ENCODE measurements at places on chromosomes 11 and 22.

DNA sequence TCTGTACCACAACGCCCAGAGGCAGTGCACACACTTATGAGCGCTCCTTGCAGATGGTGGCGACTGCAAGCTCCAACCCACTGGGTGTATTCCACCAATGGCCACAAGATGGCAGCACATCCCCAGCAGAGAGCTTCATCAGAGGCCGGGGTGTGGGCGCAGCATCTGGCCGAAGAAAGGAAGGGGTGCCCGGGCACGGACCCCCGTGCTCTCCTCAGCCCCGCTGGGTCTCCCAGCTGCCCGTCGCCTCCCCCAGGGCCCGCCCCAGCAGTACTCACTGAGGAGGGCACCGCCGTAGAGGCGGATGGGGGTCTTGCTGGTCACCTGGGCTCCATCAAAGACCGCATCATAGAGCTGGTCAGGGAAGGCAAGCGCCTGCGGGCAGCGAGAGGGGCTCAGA lies 14.2 kb downstream of the TP53I11 start:
- no peak for DNase-seq

GRCh38 chr11:965206-965775 lies 39.6 kb downstream of the AP2A2 start:
- no peak for DNase-seq

DNA sequence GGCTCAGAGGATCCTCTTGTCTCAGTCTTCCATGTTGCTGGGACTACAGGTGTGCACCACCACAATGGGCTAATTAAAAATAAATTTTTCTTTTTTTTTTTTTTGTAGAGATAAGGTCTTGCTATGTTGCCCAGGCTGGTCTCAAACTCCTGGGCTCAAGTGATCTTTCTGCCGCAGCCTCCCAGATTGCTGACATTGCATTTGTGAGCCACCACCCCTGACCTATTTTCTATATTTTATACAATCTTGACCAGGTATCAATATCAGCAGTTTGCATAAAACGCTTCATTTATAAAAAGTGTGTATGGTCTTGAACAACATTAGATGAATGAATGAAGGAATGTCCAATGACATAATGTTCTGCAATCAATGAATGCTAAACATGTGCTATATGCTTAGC lies 9.1 kb upstream of the STX3 start:
- no peak for DNase-seq

DNA sequence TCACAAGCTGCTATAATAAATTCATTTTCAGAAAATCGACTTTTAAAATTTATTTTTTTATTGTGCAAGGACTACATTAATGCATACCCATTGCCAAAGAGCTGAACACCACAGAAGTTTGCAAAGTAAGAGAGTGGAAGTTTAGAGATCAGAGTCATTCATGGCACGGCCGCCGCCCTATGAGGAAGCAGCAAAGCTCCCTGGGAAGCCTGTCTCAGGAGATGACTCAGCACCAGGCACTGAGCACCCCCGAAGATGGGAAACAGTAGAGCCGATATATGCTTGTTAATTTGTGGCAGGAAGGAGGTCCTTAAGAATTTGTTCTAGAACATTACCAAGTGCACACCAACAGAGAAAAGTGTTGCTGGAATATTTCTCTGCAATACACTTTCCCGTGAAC lies 693.7 kb downstream of the OPCML start:
- DNase-seq: no peak

- DNase-seq: no peak
These were observed 256.1 kb upstream of the UBASH3B start for GRCh38 chr11:122399375-122399774.

DNA sequence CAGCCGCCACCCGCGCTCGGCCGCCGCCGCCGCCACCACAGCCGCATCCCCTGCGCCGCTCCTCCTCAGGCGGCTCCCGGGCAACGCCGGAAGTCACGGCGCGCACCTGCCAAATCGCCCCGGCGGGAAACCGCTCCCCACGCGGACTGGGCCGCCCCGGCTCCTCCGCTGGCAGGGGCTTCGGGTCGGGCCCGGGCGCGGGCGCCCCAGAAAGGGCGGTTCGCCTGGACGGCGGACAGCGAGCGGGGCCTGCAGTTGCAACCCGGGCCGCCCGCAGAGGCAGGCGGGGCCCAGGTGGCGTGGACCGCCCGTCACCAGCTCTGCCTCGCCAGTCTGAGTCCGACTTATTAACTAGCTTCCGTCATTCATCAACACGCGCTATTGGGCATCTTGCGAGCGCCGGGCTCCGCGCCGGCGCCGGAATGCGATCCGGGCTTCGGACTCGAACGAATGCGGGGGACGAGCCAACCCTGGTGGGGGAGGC lies at the start of gene HIRA:
Gene HIRA, minus strand, starts transcription at position 85 of the 484 bp plus-strand sequence. CDS start 257 bp downstream, outside the sequence.
- no peak for DNase-seq

DNA sequence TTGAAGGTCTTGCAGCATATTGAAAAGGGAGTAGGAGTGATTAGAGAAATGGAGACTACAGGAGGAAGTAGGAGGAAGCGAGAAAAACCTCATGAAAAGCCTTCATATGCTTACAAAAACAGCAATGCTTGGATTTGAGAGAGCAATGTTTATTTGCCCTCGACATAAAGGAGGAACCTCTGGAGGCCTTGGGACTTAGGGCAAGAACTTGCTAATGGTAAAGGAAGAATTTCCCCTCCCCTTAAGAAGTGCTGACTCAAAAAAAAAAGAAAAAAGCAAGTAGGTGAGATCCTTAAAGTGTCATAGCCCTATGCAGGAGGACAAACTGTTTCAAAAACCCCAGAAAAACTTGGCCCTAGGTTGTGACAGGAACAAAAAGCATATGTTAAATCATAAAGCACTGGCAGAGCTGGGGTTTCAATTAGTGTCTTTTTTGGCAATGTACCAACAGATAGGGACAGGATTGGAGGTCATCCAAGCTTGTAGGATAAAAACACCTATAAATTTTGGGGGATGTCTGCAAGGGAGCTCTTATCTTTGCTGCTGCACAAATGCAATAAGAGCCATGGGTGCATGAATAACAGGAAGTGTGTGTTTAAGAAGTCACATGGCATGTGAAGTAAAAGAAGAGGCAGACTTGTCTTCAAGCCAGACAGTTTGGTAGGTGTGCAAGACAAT lies 4.9 kb downstream of the GLYAT start:
- DNase-seq: no peak

DNA sequence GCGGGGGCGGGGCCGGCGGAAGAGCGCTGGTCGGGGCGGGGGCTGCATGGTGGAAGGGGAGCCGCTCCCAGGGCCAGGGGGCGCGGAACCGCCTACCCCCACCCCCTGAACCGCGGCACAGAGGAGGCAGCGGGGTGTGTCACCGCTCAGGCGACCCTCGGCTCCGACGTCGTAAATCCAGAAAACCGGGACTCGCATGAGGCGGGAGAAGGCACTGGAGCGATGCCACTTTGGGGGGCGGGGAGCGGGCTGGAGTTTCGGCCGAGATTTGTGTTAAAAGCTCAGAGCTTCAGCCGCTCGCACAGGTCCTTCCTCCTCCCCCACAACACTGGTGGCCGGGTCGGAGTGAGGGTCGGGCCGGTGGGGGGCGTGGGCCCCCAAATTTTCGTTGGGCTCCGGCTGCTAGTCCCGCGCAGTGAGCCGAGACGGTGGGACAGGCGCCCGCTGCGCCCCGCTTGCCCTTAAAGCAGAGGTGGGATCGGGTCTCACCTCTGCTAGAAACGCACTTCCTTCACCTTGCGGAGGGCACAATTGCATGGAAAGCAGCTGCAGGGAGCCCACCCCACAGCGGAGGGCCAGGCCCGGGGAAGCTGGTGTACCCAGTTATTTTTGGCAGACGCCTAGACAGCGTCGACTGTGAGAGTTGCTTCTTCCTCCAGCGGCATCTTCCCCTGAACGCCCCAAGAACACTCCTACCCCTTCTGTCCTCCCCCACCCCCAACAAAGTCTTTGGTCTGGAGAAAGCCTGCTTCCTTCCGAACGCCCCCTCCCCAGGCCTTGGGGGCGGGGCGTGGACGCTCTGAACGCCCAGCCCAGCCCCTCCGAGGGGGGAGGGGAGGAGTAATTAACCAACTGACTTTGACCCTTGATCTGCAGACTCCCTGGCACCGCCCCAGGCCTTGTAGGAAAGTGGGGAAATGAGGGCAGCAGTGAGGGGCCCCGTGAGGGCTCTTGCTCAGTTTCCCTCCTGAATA lies 1.1 kb downstream of the OVOL1 start:
- DNase-seq: no peak

DNA sequence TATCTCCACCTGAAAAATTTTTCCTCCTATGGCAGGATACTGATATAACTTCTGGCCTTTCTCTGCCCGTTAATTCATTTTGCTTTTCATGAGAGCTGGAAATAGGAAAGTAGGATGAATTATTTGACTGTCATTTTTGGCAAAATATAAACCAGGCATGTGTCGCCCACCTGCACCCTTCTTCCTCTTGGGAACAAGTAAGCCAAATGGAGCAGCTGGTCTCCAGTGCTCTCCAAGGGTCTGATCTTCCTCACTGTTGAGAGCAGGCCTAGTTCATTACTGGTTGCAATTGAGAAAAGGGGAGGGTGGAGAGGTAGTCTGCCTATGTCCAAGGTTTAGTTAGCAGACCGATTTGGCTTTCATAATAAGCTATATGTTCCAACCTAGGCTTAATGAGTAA lies 582.2 kb downstream of the DLG2 start:
- no peak for DNase-seq

GRCh38 chr11:83543706-83544439 lies 257.7 kb upstream of the CCDC90B start:
- DNase-seq: no peak

DNA sequence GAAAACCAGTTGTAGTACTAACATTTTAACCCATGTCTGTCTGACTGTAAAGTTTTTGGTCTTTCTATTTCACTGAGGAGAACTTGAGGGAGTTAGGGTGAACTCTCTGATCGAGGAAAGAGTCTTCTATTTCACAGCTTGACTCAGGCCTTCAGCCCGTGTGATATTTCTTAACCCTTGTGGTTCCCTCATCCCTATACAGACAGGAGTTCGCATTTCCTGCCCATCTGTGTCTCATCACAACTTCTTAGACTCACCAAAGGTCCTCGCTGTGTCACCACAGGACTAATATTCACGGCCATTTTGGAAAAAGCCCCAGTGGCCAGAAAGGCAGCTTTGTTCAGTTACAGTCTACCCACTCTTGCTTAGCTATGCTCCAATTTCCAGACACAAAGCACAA lies 172.8 kb downstream of the FAM181B start:
- no peak for DNase-seq

GRCh38 chr22:45007391-45008185 lies 2.2 kb downstream of the PHF21B start:
- DNase-seq: no peak

GRCh38 chr22:18154821-18155390 lies 4.9 kb downstream of the USP18 start:
- DNase-seq: no peak

DNA sequence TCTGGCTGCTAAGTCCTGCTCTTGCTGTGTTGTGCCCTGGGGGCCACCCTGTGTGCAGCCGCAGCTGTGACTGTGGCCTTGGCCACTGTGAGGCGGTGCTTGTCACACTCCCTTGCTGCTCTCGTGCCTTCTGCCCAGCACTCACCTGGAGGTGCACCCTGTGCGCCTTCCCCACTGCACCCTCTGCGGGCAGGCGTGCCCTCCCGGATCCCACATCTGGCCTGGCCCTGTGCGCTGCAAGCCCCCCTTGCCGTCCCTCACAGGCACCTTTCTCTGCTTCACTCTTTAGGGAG lies 27.2 kb downstream of the TBX1 start:
- no peak for DNase-seq

- no peak for DNase-seq
These were observed 7.5 kb downstream of the CRYBB1 start for GRCh38 chr22:26610072-26610958.

GRCh38 chr11:17150521-17150920 lies 57.3 kb downstream of the PIK3C2A start:
- DNase-seq: no peak

- no peak for DNase-seq
These were observed 4.2 kb downstream of the SGSM1 start for GRCh38 chr22:24810043-24810749.

DNA sequence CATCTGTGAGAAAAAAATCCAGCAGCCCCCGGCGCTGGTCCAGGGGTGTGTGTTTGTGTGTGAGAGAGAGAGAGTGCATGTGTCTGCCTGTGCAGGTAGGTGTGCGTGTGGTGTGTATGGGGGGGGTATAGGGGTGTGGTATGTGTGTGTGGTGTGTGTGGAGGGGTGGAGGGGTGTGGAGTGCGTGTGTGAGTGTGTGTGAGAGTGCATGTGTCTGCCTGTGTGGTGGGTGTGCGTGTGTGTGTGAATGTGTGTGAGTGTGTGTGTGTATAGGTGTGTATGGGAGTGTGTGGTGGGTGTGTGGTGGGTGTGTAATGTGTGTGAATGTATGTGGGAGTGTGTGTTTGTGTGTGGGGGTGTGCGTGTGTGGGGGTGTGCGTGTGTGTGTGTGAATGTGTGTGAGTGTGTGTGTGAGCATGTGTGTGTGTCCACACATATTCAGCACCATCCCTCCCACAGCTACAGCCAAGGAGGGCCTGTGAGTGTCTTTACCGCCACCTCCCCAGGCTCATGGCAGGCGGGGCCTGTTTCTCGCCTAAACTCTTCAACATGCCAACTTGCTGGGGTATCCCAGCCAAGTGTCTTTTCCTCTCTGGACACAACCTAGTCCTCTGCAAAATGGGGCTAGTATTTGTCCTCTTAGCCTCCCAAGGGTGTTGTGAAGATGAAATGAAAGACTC lies 11.9 kb downstream of the LMO1 start:
- DNase-seq: no peak

GRCh38 chr11:39732001-39732400 lies 1727.5 kb downstream of the LRRC4C start:
- no peak for DNase-seq

DNA sequence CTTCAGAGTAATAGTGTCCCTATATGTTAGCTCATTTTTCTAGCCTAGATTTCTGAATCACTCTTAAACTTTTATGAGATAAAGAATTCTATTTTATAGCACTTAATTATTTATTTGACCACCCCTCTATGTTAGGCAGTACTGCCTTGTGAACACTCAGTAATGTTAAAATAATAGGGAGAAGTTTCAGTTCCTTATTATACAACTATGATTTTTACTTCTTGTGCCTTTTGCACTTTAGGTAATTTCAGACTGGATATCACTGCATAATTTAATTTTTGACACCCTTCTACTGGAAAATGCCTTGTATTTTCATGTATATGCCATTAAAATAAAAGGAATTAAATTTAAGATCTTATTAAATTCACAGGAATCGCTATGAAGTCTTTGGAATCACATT lies 3.1 kb downstream of the BCO2 start:
- no peak for DNase-seq

DNA sequence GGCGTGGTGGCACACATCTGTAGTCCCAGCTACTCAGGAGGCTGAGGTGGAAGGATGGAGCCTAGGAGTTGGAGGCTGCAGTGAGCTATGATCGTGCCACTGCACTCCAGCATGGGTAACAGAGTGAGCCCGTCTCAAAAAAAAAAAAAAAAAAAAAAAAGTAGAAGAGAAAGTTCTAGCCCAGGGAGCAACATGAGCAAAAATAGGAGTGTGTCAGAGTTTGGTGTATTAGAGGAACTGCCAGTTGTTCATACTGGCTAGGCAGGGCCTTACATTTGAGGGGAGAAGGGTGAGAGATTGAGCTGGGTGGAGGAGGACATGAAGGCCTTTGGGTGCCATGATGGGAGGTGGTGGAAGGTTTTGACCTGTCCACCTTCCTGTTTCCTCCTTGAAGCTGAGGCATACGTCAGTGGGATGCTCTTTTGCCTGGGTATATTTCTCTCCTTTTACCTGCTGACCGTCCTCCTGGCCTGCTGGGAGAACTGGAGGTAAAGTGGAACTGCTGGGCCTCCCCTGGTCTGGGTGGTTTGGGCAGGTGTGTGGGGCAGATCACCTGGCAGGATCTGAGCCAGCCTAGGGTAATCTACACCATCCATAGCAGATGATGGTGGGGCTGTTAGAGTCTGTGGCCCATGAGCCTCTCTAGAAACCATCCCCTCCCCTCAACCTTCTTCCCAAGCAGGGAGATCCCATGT lies 7.3 kb downstream of the SIDT2 start:
- DNase-seq: no peak

Data from pulmonary artery endothelial cell (primary cell).